ENCODE measurements at places on chromosomes 11 and 22. TPM values are rescaled to one million over a fixed set of nuclear protein-coding genes. Genes with fewer than 3 reads are reported as not detected.

DNA sequence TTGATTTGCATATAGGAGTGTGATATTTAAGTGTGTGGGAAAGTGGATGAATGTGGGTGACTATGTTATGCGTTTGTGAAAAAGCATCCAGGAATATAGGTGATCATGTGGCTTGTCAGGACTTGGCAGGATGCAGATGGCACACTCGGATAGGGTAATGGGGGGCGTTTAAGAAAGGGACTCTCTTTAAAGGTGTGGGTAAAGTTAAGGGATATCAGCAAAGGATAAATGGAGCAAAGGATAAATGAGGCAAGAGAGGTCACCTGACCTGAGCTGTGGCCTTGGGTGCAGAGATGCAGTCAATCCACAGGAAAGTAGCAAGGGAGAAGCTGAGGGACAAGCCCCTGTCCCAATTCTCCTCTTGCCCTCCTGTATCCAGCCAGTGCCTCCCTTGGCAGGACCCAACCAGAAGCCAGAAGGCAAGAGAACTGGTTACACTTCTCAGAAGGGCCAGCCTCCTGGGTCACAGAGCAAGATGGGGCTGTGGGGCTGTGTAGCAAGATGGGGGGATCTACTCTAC lies 47.5 kb upstream of the GRAMD1B start:
- DNase-seq, result peak; percentile 7

- peak; percentile 15 for DNase-seq
Observed at GRCh38 chr22:31846161-31847115, 92.6 kb downstream of the DEPDC5 start.

DNA sequence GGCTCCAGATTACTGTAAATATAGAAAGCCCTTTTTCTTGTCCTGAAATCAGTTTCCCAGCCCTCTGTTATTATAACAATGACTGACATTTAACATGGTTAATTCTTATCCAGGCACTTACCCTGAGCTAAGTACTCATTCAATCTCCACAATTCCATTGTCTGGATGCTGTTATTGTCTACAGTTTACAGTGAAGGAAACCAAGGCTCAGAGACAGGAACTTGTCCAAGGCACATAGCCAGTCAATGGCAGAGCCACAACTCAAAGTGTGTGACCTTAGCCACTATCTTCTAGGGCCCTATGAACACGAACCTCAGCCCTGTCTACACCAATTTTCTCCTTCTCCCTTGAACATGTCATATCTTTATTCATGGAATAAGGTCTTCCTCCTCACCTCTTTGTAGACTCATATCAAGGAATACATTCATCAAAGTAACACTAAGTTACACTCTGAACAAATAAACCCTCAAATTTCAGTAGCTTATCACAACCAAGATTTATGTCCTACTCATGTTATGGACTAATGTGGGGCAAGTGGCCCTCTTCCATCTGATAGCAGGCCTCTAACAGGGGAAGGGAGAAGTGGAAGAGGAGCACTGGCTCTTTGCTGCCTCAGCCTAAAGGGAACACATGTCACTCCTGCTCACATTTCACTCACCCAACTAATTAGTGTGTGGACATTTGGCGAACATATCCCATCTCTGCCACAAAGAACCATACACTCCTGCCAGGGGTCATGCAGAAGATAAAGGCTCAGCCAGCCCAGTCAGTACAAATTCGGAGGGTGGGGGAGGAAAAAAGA lies 39.3 kb upstream of the APLNR start:
- DNase-seq, result no peak

- peak; percentile 20 for DNase-seq
Observed at GRCh38 chr11:61787928-61788491, 4.4 kb downstream of the TMEM258 start.

DNA sequence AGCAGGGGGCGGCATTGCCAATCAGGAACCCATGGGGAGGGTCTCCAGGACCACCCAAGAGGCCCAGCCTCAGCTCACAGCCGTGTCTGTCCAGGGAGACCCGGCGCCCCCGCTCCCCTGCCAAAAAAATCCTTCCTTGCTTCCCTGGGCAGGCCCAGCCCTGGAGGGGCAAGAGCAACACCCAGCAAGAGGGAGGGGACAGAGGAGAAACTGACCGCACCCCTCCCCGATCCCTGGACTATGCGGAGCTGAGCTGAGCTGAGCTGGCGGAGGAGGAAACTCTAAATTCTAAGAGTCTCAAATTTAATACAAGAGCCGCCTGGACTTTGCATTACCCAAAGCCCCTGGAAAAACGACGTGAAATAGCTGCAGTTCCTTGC lies 52.0 kb upstream of the SHISAL1 start:
- no peak for DNase-seq

DNA sequence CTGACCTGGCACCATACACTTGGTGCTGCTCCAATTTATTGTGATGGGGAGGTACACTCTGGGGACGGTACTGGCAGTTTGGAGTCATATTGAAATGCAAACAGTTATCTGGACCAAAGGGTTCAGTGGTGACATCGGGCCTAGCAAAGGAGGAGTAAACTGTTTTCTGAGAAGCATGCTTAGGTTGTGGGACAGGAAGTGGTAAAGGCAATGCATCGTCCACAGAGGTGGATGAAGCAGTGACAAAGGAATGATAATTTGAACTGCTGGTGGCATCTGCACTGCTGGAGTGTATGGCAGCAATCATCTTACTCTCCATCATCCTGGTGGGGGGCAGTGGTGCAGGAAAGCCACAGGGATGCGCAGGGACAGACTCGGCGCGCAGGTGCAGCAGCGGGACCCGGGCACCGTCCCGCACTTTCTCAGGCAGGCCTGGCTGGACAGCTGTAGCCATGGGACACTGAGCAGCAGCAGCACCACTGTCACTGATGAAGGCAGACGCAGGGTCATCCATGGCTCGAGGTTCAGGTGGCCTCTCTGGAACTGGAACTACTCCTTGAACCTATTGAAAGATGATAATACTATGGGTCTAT lies 28.0 kb upstream of the TP53AIP1 start:
- no peak for DNase-seq

DNA sequence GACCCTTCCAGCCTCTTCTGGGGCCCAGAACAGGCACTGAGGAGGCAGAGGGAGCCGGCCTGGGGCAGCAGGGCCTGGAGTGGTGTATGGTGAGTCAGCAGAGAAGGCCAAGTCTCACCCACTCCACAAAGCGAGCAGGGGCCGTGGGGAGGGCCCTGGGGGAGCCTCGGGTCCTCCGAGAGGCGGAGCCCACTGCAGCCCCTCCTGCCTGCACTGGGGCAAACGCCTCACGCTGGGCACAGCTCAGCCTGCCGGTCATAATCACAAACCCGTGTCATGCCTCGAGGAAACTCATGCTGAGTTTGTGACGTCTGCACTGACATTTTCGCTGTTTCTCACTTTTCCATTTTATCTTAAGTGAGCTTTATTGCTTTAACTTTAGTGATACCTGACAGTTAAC lies 38.4 kb downstream of the TOLLIP start:
- DNase-seq, result no peak

DNA sequence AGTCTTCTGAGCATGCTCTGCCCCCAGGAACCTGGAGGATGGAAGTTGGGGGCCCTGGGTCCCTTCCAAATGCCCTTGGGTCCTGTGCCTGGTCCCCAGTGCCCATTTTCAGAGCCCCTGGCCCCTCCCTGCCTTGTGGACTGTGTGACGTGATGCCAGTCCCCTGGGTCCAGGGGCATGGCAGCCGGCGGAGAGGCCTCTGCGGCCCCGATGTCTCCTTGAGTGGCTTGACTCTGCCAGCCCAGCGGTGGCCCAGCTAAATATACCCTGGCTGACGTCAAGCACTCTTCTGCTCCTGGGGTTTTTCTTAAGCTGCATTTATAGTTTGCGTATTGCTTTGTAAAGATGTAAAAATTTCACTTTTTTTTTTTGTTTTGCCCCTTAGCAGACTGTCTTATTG lies 35.2 kb upstream of the PARVG start:
- no peak for DNase-seq

DNA sequence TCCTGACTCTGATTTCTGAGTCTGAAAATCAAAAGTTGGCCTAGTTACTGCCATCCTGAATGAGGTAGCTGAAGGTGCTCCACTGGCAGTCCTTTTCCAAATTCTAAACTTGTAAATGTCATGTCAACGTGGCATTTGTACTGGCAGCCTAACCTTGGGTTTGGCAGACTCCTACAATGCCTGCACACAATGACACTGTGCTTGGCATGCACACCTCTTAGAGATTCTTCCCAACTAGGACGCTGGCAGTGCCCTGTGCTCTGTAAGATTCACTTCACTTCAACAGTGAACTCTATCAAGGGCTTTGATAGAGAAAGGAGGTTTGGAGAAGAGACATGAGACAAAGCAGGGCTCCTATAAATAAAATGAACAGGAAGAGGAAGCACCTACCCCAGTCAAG lies 21.9 kb upstream of the PPP2R1B start:
- DNase-seq, result no peak

DNA sequence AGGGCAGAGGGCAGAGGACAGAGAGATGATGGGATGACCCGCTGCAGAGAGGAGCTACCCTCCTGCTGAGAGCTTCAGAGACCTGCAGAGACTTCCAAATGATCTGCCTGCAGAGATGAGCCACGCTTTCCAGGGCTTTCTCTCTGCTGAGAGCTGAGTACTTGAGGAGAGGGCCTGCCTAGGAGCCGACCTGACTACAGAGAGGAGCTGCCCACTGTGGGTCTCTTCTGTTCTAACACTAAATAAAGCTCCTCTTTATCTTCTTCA lies 45.9 kb upstream of the SC5D start:
- DNase-seq, result no peak

- DNase-seq, result no peak
Observed at GRCh38 chr11:97622795-97623194, 1233.0 kb downstream of the JRKL start.

DNA sequence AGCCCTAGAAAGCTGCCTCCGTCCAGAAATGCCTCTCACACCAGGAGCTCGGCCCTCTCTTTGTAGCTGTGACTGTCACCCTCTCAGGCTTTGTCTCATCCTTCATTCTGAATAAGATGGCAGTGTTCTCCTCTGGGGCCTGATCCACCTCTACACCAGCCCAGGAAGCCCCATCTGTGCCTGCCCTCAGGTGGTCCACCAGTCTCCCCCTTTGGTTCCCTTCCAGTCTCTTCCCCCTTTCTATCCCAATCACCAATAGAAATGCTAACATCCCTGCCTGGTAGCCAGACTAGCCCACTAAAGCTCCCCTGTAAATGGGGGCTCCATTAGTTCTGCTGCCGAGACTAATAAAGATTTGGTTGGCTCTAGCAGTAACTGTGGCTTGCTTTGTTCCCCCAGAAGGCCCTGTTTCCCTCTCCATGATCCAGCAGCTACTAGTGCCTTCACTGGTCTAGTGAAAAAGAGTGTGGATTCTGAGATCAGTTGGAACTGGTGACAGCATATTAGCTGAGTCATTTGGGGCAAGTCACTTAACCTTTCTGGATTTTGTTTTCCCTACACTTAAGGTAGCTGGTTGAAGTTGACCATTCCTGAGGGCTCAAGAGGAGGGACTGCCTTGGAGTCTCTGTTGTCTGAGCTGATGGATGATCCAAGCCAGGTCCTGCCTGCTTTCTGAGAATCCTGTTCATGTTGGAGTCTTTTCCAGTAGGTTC lies 16.2 kb downstream of the PLEKHB1 start:
- DNase-seq, result no peak

DNA sequence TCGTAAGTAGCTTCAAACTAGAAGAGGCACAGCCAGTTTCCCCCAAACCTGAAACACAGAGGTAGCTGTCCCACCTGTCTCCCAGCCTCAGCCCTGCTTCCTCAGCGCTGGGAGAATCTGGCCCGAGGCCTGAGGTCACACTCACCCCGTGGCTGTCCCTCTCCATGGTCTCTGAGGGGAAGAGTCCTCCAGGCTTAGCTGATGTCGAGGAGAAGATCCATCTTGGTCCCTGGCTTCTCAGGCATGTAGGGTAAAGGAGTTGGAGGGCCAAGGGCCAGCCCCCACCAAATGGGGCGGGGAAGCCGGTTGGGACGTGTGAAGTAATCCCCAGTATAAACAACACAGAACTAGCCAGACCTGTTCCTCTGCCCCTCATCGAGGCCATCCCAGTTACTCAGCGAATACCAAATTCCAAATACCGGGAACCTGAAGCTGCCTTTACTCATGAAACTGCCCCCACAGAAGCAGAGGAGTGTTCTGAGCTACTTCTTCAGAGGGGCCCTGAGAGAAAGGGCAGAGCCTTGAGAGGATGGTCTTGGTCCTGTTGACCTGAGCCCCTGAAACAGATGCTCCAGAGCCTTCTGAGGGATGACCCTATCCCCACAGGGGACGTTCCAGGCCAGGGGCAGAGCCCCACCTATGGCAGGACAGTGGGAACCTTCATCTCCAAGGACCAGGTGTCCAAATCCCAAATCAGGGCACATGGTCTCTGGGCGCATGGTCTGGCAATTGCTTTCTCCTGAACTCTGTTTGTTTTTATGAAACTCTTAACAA lies at the start of gene TMPRSS13:
Gene TMPRSS13, minus strand, starts transcription at position 261 of the 774 bp plus-strand sequence. Its CDS starts 95 bp downstream, at position 166.
- DNase-seq, result no peak

GRCh38 chr22:43005106-43005505 lies 9.8 kb downstream of the PACSIN2 start:
- no peak for DNase-seq

GRCh38 chr22:31898926-31899325 lies 45.4 kb upstream of the YWHAH start:
- DNase-seq, result no peak

- no peak for DNase-seq
Observed at GRCh38 chr22:46984751-46985506, 222.5 kb downstream of the TBC1D22A start.

DNA sequence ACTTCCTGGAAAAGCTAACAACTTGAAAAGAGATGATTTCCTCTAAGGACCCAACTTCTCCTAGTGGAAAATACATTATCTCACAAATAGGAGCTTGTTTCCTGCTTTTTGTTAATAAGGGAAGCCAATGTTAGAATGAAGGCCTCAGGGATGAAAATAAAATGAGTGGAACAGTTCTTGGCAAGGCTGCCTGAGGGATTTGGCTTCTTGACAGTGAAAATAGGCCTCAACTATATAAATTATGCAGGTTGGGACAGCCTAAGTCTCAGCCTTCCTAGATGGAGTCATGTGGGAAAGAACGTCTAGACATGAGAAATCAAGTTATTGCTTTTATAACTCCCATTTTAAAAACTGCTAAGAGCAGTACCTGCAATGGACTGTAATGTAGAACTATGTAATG lies 92.8 kb upstream of the FIBIN start:
- DNase-seq, result no peak

Gene CARD18
- not detected for total RNA-seq

Gene CBX7
- total RNA-seq, result 61.0 TPM

Gene CADM1
- 1.7 TPM for total RNA-seq

Gene ART1
- not detected for total RNA-seq

Gene TRIM3
- 8.4 TPM for total RNA-seq

Gene PIK3C2A
- total RNA-seq, result 23.6 TPM

Gene OR51E1
- not detected for total RNA-seq

Gene FXYD2
- 2.4 TPM for total RNA-seq
